Endothelial cell (in vitro differentiated cells): ENCODE measurements at places on chromosomes 5 and 9.

DNA sequence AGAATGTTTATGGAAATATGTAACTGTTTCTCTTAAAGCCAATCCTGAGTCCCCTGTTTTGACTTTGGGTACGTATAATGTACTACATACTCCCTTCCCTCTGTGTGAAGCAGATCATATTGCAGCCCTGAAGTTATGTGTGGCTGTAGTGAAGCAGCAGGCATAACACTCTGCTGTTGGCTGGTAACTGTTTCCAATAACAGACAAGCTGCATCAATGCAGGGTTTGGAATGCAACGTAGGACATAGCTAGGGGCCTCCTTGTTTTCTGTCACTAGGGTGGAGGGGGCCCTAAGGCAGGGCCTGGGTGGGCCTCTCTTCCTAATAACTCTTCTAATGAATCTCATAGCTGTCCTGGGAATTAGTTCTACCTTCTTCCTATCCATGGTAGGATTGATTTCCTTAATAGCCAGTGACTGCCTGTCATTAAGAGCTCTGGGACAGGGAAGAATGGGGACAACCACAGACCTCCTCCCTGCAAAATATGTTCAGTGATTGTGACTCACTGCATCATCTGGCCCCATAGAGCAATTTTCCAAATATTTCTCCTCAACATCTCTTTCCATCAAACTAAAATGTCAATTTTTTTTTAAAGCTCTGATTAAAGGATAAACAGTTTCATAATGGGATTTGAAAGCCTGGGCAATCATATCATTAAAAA lies 129.6 kb upstream of the HMHB1 start:
- DNase-seq, result no peak

- DNase-seq, result no peak
These were observed 67.9 kb upstream of the PRR16 start for GRCh38 chr5:120396186-120396585.

GRCh38 chr5:28542987-28543386 lies 1504.6 kb upstream of the CDH9 start:
- DNase-seq, result no peak

GRCh38 chr5:157362502-157362901 lies 96.6 kb downstream of the CYFIP2 start:
- no peak for DNase-seq
